ENCODE measurements at places on chromosomes 4 and X.

DNA sequence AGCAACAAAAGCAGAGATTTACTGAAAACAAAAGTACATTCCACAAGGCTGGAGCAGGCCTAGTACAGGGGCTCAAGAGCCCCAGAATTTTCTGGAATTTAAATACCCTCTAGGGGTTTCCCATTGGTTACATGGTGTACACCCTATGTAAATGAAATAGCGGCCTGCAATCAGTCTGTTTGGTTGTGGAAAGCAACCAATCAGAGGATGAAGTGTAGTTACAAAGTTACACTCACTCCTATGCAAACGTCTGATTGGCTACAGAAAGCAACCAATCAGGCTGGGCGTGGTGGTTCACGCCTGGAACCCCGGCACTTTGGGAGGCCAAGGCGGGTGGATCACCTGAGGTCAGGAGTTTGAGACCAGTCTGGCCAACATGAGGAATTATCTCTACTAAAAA is 13.8 kb upstream of the TXLNG start:
- peak; percentile 23 for DNase-seq

DNA sequence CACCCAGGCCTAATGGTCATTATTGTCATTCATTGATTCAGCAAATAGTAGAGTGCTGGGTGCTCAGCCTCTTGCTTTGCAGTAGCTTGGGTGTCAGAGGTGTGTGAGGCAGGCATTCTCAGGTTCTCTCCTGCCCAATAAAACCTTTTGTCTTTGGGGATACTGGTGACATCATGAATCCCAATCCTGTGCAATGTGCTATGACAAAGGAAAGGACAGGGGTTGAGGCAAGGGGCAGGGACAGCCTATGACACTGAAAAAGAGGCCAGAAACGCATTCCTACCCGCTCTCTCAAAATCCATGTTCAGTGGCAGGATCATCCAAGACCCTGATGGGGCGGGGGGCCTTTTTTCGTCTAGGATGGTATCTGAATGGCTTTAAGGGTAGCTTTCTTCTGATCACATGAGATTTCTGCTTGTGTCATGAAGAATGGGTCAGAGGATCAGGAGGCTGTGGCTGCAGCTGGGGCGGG is 1.5 kb upstream of the FAM193A start:
- DNase-seq = no peak

GRCh38 chrX:41559235-41560052 is 112.3 kb downstream of the NYX start:
- DNase-seq = peak; percentile 56

DNA sequence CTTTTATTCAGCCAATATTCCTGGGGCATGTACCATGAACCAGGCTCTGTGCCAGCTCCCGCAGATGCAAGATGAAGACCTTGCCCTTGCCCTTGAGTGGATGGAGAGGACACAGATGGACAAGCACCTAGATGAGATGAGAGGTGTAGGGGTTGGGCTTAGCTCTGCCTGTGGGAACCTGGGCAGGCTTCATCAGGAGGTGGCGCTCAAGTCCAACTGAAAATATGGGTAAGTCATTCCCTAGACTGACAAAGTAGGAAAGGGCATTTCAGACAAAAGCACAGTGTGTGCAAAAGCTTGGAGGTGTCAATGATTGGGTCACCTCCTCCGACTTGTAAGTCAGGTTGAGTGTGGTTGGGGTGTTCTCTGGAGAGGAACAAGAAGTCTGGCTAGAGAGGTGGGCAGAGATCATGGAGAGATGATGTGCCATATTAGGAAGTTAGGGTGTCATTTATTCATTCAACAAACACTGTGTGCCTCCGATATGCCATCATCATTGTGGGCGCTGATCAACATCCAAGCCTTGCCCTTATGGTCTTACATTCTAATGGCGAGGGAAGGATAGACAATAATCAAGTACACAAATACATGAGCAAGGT is 64.6 kb downstream of the ANAPC4 start:
- peak; percentile 71 for DNase-seq

DNA sequence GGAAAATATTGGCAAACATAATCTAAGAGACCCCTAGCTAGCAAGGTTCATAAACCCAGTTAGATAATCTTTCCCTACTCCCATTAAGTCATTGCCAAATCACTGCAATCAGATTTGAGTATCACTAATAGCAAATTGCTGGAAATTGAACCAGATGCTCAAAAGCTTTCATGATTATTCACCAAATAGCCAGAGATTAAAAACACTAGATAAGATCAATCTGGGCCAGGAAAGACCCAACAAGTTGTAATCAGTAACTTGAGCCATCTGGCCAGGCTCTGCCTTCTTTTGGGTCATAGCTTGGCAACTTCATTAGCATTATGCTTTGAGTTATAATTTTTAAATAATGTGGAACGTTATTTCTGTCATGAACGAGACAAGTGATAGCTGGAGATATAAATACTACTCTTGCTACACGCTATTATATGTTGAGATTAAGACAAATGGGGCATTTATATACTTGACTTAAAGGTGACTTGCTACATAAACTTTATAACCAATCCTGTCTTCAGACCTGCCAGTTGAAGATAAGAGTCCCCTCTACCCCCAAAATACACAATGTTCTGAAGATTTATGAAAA is 196.6 kb upstream of the EDNRA start:
- no peak for DNase-seq

GRCh38 chrX:31449081-31449480 is 377.2 kb upstream of the FTHL17 start:
- DNase-seq = no peak

- DNase-seq = no peak
These were observed 215.8 kb downstream of the PCDH19 start for GRCh38 chrX:100194082-100194775.

Measured in NB4 (cell line).